ENCODE measurements at places on chromosomes 3 and 15. TPM values are rescaled to one million over a fixed set of nuclear protein-coding genes. Genes with fewer than 3 reads are reported as not detected.
A peak's percentile ranks its signal among the peaks of the same experiment; 100 is the strongest.

DNA sequence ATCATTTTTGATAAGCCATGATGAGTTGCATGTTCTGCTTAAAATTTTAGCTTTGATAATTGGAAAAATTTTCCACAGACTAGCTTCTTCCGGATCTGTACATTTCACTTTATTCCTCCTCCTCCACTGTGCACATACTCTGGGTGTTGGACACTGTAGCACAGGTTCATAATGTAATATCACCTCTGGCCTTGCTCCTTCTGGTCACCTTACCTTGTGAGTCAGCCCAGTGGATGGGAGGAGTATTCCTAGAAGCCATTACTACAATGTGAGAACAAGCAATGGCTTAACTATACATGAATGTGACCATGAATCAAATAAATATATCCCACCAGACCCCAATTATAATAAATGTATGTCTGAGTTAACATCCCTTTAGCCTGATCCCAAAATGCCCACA lies 6.1 kb upstream of the CDCP1 start:
- DNase-seq: no peak

GRCh38 chr3:55492976-55493375 lies 5.9 kb upstream of the WNT5A start:
- no peak for DNase-seq

- peak; percentile 41 for DNase-seq
These were observed 58.5 kb downstream of the DCUN1D1 start for GRCh38 chr3:182921665-182922355.

DNA sequence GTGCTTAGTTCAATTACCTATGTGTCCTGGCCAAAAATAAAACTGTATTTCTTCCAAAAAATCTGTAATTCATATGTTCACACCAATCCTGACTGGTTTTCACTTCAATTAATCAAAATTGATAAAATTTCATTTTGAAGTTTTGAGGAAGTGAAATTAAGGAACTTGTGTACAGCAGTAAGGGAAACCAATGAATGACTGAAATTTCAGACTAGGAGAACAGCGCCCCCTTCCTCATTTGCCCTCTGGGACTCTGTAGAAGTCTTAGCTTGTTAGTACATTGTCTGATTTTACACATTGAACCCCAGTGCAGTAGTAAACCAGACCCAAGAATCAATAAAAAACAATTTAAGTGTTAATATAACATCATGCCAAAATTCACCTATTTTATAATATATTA lies 495.3 kb upstream of the AGTR1 start:
- DNase-seq: no peak

- no peak for DNase-seq
These were observed 70.6 kb upstream of the DAZL start for GRCh38 chr3:16675805-16676204.

DNA sequence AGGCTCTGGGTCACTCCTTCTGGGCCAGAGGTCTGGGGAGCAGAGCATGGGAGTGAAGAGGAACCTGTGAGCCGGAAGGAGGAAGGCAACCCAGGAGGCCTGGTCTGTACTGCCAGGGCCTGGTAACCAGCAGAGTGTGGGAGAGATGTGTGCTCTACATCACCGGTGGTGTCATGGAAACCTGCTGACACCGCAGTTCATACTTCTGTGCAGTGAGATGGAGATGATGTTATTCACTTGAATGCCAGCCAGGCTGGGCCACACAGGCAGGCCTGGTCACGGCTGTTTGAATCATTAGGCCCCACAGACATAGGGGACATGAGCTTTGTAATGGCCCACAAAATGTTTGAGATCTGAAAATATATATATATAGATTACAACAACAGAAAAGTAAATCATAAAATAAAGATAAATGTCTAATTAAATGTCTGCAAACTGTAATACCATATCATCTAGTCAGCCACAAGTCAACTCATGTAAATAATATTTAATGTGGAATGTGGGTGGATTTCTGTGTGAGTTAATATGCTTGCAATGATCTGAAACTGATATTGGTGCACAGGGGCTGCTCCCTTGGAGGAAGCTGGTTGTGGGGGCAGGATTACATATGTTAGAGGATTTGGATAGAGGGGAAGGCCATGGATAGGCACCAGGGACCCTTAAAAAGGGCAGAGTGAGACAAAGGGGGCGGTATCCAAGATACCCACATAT lies 108.5 kb upstream of the PFN2 start:
- DNase-seq: peak; percentile 97

GRCh38 chr3:122081543-122082247 lies 26.5 kb downstream of the CD86 start:
- DNase-seq: no peak

GRCh38 chr3:105997800-105998526 lies 129.2 kb upstream of the CBLB start:
- peak; percentile 98 for DNase-seq

GRCh38 chr3:4595710-4596113 lies 102.6 kb downstream of the ITPR1 start:
- DNase-seq: no peak

DNA sequence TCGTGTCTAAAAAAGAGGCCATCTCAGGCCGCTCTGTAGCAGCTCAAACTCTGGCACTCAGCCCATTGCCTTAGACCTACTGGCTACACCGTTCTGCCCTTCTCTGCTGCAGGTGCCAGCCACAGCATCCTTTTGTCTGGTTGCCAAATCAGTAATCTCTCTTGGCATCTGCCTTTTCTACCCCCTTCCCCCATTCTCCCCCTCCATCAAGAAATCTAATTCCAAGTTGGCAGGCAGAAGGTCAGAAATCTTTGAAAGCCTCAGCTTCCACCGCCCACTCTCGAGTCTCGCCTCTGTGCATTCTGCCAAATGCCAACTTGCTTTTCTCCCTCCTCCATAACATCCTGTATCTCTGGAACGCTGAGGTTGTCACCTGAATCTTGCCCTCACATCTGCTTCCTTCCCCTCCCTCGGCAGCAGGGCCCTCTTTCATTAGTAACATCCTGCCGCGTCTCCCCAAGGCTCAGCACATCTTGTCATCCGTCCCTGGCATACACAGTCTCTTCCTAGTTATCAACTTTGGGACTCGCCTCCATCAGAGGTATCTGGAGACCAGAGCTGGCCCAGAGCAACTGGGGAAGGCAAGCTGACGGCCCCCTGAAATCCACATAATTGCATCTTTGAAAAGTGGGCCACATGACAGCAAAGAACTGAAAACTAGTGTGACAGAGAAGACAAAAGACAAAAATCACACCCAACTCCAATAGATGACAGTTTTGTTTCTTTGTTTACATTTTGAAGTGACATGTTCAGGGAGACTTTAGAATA lies 312.0 kb upstream of the CCDC54 start:
- DNase-seq: no peak

- no peak for DNase-seq
These were observed 357.4 kb downstream of the SHQ1 start for GRCh38 chr3:72490688-72491435.

GRCh38 chr15:41848631-41849030 lies 10.0 kb downstream of the PLA2G4B start:
- DNase-seq: no peak

DNA sequence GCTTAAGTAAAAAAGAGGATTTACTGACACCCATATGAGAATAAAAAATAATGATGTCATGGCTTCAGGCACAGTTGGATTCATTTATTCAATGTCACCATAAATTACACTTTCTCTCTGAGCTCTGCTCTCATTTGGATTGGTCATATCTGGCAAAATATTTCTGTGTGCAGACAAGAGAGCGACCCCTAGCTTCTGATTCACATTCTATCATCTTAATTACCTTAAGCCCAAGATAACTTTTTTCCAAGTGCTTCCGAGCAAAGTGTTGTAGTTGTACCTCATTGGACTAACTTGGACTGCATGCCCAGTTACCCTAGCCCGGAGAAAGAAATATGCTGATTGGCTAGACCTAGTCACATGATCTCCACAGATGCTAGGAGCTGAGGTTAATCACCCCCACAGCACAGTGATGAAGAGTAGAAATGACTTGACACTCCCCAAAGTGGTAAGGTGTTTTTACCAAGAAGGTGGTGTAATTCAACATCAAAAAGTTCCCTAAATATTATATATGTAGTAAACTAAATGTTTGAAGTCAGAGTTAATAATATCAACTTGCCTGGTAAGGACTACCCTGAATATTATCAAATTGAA lies 552.2 kb upstream of the SUCLG2 start:
- no peak for DNase-seq

DNA sequence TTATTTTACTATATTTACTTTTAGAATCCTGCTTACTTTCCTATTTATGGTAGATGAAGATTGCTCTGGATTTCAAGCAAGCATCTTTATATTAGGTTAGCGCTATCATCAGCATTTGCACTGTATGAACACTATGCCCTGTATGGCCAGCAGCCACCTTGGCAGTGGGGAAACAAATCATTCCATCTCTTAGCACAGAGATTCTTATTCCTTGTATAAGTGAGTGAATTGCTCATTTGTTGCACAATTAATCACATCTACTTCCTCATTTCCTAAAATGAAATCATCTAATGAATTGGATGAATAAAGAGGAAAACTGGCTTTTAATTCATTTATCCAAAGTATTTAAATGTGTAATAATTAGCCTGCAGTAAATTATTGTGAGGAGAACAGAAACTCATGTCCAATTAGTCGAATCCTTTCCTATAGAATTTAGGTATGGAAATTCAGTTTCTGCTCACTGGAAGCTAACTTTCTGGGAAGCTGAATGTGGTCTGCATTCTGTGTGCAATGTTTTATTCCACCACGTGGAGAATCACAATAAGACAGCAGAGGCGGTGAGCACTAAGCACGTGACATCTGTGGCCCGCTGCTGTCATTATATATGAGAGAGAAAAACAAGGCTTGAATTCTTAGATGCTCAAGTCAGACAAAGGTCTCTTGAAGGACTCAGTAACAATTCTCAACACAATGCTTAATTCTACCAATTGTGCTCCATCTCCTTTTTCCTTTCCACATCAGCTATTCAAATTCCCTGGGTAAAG lies 93.4 kb downstream of the PEX5L start:
- no peak for DNase-seq

DNA sequence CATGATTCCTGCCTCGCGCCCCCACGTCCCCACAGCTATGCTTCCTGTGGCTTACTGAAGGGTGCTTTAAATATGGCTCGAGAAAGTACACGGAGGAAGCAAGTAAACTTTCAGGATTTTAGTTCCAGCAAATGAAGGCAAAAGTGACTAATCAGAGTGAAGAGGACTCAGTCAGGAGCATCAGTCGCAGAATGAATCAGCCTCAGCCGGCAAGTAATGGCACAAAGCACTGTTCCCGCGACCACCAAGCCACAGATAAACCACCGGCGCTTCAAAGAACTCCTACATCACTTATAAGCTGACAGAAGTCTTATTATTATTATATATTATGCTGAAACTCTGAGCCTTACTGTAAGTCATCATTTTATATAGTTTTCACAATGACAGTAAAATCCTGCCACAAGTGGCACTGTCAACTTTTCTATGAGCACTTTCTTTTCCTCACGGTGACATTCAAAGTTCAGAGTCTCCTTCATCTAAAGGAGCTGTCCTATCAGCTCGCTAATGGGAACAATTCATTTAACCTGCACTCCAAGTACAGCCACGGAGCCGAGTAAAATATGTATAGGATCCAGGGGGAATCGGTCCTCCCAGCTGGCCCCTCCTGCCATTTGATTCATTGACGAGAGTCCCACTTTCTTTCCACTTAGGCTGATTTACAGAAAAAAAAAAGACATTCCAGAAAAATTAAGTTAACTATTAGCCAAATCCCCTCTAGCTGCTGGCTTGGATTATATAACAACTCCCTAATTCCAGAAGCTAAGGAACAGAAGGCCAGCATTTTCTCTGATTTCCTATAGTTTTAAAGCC lies 217.0 kb upstream of the ICE2 start:
- peak; percentile 47 for DNase-seq

DNA sequence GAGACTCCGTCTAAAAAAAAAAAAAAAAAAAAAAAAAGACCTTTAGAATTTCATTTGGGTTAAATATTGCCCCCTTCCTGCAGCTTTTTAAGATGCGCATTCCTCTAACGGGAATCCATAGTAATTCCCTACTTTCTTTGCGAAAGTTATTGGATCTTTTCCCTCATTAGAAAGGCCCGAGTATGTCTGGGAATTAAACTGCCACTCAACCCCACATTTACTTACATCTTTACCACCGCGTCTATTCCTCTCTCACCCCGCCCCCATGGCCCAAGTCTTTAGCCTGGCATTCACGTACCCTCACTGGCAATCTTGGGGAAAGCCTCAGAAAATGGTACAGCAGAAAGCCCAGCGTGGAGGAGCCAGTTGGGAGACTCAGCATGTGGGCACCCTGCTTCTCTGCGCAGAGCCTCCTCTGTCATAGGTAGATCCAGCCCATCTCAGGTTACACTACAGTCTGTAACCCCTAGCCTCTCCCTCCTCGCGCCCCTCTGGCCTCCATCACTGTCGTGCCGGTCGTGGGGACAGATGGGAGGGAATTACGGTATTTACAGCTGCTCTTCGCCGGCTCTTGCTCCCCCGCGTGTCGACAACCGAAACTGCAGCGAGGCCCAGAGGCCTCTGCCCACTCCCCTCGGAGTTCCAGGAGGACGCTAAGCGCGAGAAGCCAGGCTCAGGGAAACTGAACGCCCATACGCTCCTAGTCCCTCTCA lies 6.4 kb upstream of the ANKDD1A start:
- DNase-seq: peak; percentile 42

GRCh38 chr3:62875558-62876002 lies 364 bp upstream of the CADPS start:
- no peak for DNase-seq

GRCh38 chr3:105545051-105545450 lies 178.3 kb downstream of the ALCAM start:
- no peak for DNase-seq

DNA sequence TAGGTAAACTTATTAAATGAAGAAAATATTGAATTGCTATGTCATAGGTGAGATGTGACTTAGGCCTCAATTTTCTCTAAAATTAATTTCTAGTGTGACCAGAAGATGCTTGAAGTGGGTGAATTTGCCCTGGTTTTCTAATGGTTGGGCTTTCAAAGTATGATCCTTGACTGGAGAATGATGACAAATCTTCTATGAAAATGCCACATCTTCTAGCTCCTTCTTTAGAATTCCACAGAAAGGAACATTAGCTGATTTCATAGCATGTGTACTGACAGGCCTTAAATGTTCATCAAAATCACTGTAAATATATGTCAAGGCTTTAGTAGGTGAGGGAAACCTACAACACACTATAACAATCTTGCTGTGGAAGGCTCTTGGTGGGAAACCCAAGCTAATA lies 8.9 kb downstream of the ABI3BP start:
- DNase-seq: no peak

- peak; percentile 78 for DNase-seq
These were observed 522.5 kb upstream of the AGTR1 start for GRCh38 chr3:148175214-148175613.

Gene CHDH
- 0.22 TPM for total RNA-seq

Gene NR1I2
- not detected for total RNA-seq

Gene ANKRD34C
- total RNA-seq: 0.05 TPM

Gene CD200R1
- 0.67 TPM for total RNA-seq

Gene WDR93
- not detected for total RNA-seq

Gene SLC9C1
- total RNA-seq: not detected

Gene PLS1
- 6.0 TPM for total RNA-seq

Gene LRCH3
- 42.1 TPM for total RNA-seq

Gene RARRES1
- 3.2 TPM for total RNA-seq

Gene ZNF501
- 2.2 TPM for total RNA-seq

Gene CCDC71
- 20.5 TPM for total RNA-seq

Gene TICRR
- total RNA-seq: 2.8 TPM

Gene PARP6
- total RNA-seq: 49.9 TPM

Gene PARP14
- total RNA-seq: 163 TPM

Gene SEMA6D
- total RNA-seq: 1.0 TPM

Gene FSTL1
- 1,010 TPM for total RNA-seq
